ENCODE measurements at places on chromosomes 13 and 19.

DNA sequence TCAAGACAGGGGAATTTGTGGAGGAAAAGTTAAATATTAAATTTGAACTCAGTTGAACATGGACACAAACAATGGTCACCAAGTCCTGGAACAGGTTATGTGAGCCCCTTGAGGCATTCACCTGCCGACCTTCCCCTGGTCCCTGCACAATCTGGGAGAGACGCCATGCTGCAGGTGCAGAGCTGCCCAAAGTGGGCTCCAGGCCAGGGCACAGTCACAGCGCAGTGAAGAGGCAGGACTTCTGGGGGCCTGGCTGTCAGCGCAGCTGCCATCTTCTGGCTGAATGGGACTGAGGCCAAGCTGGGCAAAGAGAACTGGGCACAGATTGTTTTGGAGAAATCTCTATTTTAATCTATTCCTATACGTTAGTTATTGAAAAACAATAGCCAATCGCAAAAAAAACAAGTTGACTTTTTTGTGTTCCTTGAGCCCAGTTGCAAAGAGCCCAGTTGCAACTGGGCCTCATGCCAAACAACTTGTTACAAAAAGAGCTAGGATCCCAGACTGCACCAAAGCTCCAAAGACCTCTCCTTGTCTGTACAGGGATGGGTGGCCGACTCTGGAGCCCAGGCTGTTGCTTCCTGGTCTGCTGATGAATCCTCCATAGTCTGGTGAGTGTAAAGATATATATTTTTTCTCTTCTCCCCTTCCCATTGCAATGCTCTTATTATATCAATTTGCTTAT, 1.2 kb upstream of the ZNF626 start:
- no peak for DNase-seq

- DNase-seq = no peak
Observed at GRCh38 chr13:46866150-46866549, 30.7 kb downstream of the HTR2A start.

DNA sequence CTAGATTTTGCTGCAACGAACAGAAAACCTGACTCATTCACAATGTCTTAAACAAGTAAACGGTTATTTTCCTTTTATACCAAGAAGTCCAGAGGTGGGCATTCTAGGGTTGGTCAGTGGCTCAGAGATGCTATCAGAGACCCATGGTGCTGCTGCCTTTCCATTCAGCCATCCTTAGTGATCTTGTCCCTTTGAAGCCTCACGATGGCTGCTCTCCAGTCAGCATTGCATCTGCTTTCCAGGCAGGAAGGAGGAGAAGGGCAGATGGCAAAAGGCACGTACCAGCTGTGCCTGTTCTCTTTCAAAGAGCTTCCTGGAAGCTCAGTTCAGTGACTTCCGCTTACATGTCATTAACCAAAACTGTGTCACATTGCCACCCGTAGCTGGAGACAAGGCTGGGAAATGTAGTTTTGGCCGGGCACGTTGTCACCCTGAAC, 30.1 kb downstream of the WDFY2 start:
- DNase-seq = peak; percentile 68

GRCh38 chr13:82330499-82330898, 1551.8 kb downstream of the SLITRK1 start:
- DNase-seq = no peak

GRCh38 chr13:21047591-21048282, 13.6 kb downstream of the LATS2 start:
- DNase-seq = no peak

- no peak for DNase-seq
Observed at GRCh38 chr13:111662451-111662850, 342.0 kb downstream of the TEX29 start.

GRCh38 chr13:39815345-39816111, 160.1 kb downstream of the COG6 start:
- DNase-seq = no peak

- DNase-seq = no peak
Observed at GRCh38 chr13:73835138-73835721, 299.0 kb downstream of the KLF12 start.

Measured in activated CD8-positive, alpha-beta memory T cell treated with anti-CD3 and anti-CD28 coated beads, Interleukin-2, amount 50 U/mL, for 48 hours (primary cell).